ENCODE measurements at places on chromosomes 12 and 14. TPM values are rescaled to one million over a fixed set of nuclear protein-coding genes. Genes with fewer than 3 reads are reported as not detected.

GRCh38 chr12:88743946-88744685 is 163.8 kb upstream of the KITLG start:
- DNase-seq: no peak

Gene CDK17
- 25.3 TPM for total RNA-seq

Gene AKAP5
- total RNA-seq: 1.1 TPM

Gene GPR135
- 0.59 TPM for total RNA-seq
